ENCODE measurements at places on chromosomes 6 and 20.

- no peak for DNase-seq
Measured at GRCh38 chr20:19874040-19874727, 116.1 kb downstream of the RIN2 start.

GRCh38 chr6:90290811-90291420, 5.7 kb downstream of the BACH2 start:
- DNase-seq, result no peak

DNA sequence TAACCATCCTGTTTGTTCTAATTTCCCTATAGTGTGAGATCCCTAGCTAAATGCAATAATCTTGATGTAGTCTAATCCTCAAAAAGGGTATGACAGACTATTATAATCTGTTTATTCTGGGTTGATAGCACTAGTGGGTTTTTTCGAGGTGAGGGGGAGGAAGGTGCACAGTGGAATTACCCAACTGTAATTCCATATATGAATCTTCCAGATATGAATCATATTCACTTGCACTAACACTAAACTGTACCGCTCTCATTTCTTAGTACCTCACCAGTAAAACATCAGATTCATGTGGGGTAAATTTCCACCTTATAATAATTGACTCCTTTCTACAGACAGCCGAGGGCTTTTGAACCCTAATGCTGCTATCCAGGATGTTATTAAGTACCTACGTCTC, 16.5 kb downstream of the NCOA7 start:
- DNase-seq, result no peak

DNA sequence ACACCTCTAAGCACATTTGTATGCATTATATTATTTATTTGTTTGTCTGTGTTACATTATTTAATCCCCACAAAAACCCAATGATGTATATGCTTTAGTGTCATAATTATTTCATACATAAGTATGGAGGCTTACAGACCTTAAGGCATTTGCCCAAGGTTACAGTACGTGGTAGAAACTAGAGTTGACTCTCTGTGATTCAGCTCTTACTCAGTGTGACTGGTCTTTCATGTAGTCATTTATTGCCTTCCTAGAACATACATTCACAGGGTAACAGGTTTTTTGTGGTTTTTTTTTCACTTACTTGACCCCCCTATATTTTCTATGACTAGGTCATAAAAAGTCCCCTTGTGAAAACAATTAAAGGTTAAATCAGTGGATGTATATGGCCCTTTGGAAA, 566.8 kb downstream of the TFAP2A start:
- DNase-seq, result no peak

- peak; percentile 4 for DNase-seq
Measured at GRCh38 chr6:93272211-93272610, 147.1 kb downstream of the EPHA7 start.

DNA sequence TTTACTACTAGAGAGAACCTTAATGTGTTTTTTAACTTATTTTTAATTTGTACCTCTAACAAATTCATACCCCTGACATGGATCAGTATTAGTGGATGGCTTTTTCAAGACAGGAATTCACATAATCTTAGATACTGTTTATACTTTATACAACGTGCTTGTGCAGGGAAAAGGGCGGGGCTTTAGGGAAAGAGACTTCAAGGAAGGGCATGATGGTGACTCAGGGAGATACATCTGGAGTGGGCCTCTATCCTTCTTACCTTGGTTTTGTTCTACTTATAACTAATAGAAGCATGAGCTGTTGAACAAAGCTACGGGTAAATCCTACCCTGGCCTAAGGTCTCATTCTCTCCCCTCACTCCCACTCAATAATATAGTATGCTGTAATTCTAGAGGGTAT, 160.8 kb downstream of the C6orf58 start:
- no peak for DNase-seq

Data from DMS153 (cell line).